ENCODE measurements at places on chromosomes 1 and 21.

GRCh38 chr21:36463991-36464390 is 15.9 kb downstream of the CLDN14 start:
- no peak for DNase-seq

GRCh38 chr1:2375923-2376260 is 15.5 kb downstream of the MORN1 start:
- DNase-seq, result no peak

- DNase-seq, result no peak
Measured at GRCh38 chr1:156499194-156499841, 1.3 kb downstream of the MEF2D start.

- DNase-seq, result no peak
Measured at GRCh38 chr1:221336126-221336525, 405.8 kb downstream of the DUSP10 start.

DNA sequence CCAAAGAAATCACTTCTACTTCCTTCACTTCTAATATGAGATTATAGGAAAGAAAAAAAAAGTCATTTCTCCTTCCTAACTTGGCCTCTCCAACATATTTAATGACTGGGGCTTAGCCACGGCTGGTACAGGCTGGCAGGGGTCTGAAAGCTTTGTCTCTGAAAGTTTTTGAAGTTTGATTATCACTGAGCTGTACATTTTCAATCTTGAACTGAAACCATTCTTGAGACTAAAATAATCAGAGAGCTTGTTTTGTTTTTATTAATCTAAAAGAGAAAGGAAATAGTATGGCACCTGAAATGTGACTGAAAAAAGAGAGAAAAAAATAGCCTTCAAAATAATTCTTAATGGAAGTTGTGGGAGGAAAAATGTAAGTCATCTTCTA is 3.8 kb upstream of the KRTAP19-8 start:
- DNase-seq, result no peak

- no peak for DNase-seq
Measured at GRCh38 chr1:70978623-70979022, 69.0 kb downstream of the PTGER3 start.

DNA sequence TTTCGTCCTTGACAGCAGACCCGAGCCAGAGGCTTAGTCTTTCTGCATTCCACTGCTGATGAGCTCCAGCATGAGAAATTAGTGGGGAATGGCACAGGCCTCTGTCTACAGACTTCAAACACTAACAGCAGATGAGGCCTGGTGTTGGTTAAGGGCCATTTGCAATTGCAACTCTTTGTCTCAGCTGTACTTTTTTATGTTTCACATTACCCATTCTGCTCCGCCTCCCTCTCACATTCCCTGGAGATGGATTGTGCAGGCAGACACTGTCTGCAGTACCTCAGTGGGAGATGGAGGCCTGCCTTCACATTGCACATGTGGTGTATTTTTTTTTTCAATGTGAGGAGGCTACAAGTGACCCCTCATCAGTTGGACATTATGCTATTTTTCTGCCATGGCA is 370.2 kb downstream of the DUSP10 start:
- DNase-seq, result no peak

DNA sequence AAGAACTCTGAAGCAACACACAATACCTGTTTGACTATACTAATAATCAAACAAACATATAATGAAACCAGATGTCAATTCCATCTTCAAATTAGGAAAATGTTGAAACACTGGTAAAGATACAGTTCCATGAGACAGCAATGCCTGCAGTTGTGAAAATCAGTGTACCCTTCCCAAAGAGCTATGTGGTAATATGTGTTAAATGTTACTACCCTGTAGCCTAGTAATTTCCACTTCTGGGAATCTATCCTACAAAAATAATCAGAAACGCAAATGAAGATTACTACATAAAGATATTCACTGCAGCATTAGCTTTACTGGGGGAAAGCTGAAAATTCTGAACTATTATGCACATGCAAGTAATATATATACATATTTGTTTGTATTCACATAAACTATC is 16.9 kb downstream of the GLIS1 start:
- no peak for DNase-seq

DNA sequence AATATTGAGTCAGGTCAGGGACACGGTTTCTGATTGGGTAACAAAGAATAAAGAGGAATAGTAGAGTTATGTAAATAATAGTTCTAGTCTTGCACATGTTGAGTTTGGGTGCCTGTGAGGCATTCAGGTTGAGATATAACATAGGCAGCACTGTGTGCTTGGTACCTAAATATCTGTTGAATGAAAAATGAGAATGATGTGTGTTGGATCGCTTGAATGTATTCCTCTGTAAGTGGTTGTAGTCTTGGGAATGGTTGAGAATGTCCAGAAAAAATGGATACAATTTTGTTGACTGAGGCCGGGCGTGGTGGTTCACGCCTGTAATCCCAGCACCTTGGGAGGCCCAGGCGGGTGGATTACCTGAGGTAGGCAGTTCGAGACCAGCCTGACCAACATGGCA is 116.3 kb upstream of the HNRNPU start:
- no peak for DNase-seq

DNA sequence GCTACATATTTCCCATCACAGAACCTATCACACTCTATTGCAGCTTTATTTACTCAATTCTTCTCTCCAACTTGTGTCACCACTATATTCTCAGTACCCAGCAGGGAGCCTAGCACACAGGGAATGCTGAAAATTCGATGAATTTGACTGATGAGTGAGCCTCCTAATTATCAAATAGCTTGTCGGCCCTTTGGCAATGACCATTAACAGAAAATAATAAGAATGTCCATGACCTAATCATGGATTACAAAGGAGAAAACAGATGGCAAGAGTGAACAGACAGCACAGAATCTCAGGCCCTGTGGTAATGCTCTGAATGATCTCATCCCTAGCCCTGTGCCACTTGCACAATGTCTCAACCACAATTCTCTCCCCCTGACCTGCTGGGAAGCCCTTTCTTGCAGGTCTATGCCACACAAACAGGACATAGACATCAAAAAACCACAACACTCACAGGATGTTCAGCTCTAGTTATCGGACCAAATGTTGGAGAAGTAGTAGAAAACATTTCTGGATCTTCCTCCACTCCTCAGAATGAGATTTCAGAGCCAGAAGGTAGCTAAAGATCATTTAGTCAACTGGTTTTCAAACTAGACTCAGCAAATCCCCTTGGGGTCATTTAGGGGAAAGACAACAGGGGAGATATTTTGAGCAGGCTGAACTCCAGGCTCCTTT is 68.4 kb downstream of the LUZP1 start:
- no peak for DNase-seq

DNA sequence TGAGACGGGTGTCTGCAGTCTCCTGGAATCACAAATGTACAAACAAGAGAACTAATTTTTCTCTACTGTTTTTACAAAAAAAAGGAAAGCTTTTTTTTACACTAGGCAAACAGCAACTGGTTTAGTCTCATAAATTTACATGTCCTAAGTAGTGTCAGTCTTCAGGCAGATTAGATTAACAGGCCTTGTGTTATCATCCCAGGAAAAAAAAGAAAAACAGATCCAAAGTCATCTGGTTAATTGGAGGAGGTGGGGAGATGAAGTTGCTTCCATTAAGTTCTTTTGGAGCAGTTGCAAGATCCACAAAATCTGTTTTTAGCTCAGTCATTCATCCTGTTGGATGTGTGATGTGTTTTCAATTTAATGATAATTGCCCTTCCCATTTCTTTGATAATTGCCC is 363.5 kb upstream of the ADGRL2 start:
- no peak for DNase-seq

DNA sequence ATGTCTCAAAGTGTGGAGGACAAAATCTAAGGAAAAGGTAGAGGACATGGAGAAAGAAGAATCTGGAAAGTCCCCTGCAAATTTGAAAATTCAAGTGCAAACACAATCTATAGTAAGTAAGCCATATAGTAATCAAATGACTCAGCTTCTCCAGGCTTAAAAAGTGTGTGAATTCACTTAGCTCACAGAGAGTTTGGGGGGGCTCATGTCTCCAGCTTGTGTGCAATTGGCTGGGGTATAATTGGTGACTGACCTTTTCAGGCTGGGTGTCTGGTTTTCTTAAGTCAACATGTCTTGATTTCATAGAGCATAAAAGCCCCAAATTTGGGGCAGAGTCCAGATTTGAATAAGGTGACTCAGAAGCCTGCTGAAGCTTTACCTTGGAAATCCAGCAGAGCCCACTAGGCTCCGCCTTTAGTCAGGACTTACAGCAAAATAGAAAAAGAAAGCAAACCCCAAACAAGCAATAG is 8.6 kb downstream of the CLDN14 start:
- DNase-seq, result no peak

GRCh38 chr1:10242135-10242534 is 31.8 kb downstream of the KIF1B start:
- DNase-seq, result no peak

- DNase-seq, result no peak
Measured at GRCh38 chr1:159483501-159483900, 44.0 kb downstream of the OR10J1 start.

DNA sequence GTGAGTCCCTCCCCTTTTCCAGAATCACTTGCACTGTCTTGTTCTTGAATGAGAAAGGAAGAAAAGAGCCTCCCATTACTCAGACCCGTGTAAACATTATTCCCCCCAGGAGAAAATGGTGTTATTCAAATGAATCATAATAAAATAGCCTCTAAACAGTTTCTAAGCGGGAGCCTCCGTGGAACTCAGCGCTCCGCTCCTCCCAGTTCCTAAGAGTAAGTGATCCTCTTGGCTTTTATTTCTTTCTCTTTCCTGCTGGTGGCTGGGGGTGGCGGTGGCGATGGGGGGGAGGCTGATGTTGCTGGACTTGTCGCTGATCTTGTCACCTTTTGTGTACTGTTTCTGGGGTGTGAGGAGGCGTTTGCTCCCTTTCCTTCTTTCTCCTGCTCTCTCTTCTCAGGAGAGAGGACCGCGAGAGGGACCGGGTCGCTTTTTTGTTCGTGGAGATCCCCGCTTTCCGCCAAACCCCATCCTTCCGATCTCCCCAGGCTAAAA is 781 bp downstream of the PROX1 start:
- peak; percentile 34 for DNase-seq

GRCh38 chr1:228477263-228477662 is 9.9 kb upstream of the RNF187 start:
- DNase-seq, result no peak

DNA sequence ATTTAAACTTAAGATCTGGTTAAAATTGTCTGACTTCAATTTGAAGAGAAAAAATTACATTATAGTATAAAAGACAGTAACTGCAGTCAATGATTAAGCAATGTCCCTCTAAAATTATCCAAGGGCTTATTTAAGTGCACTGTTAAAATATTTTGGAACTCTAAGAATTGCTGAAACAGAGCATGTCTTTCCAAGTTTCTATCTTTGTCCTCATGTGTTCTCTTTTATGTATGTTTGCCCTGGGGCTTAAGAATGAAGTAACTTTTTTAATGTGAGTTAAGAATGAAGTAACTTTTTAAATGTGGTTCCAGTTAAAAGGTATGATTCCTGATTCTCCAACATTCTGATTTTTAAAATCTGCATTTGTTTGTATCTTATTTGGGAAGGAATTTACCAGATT is 69.0 kb upstream of the MARK1 start:
- DNase-seq, result no peak

DNA sequence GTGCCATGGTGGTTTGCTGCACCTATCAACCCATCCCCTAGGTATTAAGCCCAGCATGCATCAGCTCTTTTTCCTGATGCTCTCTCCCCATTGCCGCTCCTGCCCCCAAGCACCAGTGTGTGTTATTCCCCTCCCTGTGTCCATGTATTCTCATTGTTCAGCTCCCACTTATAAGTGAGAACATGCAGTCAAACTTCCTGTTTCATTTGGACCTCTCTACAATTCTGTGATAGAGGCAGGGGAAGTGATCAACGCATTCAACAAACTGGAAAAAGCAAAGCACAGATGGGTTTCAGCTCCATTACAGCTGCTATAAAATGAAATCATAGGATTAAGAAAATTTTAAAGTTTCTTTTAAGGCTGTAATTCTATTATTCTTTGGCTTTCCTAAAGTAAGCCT is 23.3 kb upstream of the CD55 start:
- DNase-seq, result no peak

DNA sequence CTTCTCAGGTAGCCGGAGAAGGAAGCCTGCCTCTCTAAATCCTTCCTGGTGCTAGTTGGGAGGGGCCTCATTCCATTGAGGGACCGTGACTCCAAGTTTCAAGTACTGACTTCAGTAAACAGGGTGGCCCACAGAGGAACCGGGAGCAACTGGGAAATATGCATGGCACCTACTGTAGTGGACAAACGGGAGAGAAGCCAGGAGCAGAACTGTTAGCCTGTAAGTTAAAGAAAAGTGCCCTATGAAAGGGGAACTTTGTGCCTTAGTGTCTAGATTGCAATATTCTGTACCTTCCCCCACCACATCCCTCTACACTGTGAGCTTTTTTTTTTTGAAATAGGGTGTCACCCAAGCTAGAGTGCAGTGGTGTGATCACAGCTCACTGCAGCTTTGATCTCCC is 33.2 kb upstream of the KANK4 start:
- DNase-seq, result no peak

DNA sequence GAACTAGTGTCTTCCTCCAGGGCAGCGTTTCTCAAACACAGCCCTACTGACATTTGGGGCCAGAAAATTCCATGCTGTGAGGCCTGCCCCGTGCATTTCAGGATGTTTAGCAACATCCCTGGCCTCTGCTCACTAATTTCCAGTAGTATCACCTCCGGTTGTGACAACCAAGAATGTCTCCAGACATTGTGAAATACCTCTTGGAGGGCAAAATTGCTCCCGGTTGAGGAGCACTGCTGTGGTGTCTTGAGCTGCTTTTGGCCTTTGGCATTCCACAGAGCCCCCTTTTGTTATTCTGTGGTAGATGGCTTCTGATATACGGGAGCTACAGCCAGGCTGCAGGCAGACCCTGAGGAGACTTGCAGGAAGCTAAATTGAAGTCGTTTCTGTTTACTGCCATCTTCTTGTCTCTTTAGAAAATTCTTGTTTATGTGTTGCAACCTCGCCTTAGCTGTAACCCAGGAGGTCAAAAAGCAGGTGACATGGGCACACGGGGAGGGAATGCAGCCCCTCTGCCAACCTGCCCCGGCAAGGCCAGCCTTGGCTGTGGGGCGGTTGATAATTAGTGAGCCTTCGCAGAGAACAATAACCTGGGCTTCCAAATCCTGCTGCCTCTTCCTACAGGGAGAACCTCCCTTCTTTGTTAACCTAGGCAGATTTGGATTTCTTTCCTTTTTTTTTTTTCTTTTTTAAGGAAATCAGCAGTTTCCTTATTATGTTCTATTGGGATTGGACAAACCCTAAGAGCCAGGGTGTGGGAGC is 74.7 kb upstream of the AKT3 start:
- no peak for DNase-seq

GRCh38 chr1:246600579-246600978 is 34.3 kb downstream of the CNST start:
- no peak for DNase-seq

DNA sequence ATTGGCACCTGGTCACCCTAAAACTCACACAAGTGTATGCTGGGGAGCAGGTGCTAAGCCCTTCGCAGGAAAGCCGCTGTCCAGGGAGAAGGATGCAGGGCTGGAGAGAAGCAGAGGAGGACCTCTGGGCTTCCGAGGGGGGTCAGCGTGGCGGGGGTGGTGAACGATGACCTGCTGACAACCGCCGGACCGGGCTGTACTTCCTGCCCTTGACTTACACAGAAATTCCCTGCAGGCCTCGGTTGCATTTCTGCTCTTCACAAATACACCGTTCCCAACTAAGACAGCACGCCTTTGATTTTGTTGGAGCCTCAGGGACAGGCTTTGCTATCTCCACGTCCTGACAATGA is 37.6 kb downstream of the SLC2A7 start:
- DNase-seq, result no peak
